ENCODE measurements at places on chromosomes 1 and 21.
A peak's percentile ranks its signal among the peaks of the same experiment; 100 is the strongest.

DNA sequence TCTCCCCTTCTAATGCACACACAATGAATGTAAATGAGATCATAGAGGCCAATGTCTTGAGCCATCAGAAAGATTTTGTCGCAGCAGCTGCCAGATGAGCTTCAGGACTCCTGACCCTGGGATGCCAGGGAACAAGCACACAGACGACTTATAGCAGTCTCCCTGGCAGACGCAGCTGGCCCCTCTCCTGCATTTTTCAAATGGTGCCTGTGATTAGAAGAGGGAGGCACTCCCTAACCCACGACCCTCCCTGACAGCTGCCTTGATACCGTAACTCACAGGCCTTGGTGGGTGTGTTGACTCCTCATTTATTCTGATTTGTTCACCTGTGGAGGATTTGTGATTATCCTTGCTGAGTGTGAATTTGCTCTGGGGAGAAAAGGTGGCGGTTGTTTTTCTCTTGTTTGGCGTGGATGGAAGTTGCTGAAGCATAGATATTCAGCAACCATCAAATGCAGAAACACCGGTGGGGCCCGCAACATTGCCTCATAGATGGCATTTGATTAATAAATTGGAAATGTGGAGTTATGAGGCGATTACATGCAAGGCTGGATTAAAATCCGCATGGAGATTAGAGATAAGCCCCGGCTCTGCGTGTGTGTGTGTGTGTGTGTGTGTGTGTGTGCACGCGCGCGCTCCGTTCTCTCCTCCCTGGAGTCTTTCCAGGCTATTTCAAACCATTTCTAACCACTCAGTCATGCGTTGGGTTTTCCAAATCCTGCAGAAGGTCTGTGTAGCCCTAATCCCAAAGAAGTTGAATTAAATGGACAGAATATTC lies 2.1 kb upstream of the RD3 start:
- DNase-seq: no peak

DNA sequence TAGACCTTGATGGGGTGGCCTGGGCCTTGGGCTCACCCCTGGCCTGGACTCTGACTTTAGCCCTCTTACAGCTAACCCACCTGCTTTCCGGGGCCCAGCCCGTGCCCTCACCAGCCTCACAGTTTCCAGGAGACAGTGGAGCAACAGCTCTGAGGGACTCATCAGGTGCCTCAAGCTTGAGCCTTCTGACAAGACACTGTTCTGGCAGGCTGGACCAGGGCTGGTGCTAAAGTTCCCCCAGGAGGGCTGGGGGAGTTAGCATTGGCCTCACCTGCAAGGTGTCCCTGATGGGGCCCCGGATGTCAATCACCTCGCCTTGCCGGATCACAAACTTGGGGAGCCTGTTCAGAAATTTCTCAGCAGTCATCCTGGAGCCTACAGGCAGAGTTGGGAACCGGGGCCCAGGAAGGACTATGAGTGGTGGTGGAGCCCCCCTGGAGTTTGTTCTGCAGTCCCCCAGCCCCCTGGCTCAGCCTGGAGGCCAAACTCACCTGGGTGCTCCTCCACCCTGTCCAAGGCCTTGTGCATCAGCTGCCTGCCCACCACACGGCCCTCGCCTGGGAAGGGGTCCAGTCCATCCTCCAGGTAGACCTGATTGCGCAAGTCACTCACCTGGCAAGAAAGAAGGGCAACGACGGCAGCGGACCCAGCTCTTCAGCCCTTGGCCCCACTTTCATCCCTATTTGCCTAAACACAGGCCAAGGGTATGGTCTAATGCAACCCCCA lies 4.1 kb downstream of the SH3BGRL3 start:
- DNase-seq: no peak

DNA sequence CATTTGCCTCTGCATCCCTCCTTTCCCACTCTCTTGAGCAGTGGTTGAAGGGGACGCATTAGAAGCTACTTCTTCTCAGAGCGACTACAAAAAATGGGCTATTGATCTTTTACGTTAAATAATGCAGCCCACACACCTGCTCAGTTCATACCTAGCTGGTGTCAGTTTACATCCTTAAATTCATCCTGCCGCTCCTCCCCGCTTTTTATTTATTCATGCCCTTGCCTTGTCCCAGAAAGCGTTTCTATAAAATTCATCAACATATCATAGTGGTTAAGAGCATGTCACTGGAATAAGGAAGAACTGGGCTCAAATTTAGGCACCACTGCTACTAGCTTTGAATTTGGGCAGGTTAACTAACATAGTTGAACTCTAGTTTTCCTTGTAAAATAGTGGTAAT lies 66.0 kb upstream of the TINAGL1 start:
- no peak for DNase-seq

DNA sequence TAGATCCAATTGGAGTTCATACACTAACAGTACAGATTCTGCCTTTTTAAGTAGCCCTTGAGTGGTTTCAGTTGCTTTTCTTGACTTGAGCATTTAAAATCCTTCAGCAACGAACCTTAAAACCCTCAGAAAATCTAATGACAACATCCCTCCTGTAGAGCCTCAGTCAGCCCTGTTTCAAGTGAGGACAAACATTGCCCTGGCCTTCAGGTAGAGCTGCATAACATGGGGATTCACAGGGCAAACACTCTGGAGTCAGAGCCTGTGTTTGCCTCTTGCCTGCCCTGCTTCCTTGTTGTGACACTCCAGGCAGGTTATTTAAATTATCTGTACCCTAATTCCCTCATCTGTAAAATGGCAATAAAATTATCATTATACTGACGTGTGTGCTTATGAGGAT lies 96.1 kb upstream of the KCNA3 start:
- DNase-seq: no peak

- DNase-seq: no peak
Observed at GRCh38 chr1:204278251-204278650, 64.5 kb upstream of the GOLT1A start.

- DNase-seq: no peak
Observed at GRCh38 chr1:101506541-101507164, 269.8 kb downstream of the S1PR1 start.

GRCh38 chr1:211637066-211637465 lies 38.4 kb downstream of the NEK2 start:
- DNase-seq: no peak

DNA sequence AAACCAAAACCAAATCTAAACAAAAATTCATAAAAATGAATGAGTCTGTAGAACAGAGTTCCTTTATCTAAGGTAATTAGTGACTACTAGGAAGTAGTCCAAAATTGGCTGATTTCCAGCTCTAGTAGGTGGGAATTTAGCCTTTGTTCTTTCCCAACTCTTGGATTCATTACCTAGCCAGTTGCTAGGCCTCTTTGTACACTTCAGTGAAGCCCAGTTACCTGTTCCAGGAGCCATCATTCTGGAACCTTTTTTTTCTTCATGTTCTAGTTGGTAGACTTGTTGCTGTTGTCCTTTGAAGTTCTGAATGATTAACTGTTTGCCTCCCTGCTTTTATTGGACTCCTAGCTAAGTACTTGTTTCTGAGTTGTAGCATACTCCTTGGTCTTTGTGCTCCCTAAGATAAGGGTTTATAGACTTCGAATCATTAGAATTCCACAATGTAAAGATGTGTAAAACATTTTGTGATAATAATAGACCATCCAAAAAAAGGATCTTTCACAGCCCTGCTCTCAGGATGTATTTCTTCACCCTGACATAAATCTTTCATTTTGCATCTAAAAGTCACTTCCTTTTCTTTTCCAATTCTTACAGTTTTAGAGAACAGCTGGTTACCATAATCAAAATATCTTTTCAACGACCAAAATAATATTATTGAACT lies 9.8 kb downstream of the PLA2G4A start:
- no peak for DNase-seq

DNA sequence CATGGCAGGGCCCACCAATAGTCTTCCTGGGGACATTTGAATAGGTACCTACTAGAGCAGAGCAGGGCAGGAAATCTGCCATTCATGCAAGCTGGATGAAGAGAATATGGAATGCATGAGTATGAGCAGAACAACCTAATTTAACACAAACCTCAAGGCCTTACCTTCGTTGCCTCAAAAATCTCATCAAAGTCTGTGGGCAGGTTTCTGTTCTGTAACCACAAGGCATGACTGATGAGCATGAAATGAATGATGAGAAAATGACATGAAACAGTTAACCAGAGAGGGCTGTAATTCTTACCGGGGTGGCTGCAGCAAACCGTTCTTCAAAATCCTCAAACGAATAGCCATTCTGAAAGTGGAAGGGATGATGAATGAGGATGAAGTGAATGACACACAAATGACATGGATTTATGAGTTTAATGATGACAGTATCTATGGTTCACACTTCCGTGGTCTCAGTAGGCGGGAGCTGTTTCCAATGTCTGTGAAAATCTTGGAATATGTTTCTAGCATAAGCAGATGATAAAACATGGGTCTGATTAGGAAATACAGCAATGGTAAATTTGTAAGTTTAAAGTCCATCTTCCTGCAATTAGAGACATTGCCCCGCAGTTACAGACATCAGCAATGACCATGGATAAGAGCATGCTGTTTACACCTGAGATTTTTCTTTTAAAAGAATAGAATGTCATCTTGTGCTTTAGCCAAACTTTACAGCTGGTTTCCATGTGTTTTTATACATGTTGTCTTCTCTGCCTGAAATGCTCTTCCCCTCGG lies 67.6 kb upstream of the C8B start:
- no peak for DNase-seq

DNA sequence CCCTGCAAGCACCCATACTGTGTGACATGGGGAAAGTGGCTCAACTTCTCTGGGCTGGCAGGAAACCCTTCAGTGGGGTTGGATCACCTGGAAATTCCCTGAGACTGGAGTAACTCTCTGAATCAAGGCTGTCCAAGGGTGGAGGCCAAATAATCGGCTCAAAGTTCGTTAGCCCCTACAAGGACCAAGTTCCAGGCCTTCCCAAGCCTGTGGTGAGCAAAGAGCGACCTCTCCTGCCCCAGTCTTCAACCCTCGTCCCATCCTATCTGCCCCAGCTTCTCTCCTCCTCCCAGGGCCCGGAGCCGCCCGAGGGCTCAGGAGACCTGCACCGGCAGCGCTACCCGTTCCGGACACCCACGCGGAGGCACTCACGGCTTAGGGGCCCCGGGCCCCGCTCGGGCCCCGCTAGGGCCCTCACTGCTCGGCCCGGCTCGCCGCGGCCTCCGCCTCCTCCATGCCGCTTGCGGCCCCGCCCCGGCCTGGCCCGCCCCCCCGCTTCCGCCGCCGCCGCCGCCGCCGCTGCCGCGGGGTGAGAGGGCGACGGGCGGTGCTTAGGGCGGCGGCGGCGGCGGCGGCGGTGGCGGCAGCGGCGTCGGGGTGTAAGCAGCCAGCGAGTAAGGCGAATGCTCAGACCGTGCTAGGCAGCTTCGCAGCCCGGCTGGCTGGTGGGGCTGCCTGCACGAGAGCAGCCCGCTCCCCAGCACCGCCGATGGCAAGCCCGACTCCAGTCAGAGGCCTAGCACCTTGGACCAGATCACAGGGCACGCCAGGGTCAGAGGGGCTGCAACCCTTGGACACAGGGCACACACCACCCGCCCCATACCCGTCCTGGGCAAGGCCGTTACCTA lies at the start of gene POMGNT1:
POMGNT1 (minus strand) TSS at position 471 of the 848 bp plus-strand sequence. CDS start 613 bp downstream, outside the sequence.
- DNase-seq: peak; percentile 58

DNA sequence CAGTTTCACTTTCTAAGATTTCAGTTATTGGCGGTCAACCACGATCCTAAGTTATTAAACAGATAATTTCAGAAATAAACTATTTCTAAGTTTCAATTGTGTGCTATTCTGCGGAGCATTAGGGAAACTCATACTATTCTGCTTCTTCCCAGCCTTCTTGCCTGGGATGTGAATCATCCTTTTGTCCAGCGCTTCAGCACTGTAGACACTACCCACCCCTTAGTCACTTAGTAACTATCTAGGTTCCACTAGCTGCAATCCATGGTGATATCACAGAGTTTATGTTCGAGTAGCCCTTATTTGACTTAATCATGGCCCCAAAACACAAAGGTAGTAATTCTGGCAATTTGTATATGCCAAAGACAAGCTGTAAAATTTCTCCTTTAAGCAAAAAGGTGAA lies 279.9 kb upstream of the ADAMTS5 start:
- no peak for DNase-seq

- no peak for DNase-seq
Observed at GRCh38 chr21:45517249-45518065, 24.8 kb downstream of the SLC19A1 start.

GRCh38 chr1:153970346-153970745 lies 2.6 kb downstream of the CREB3L4 start:
- DNase-seq: no peak

GRCh38 chr1:167882376-167882775 lies 31.6 kb downstream of the ADCY10 start:
- DNase-seq: no peak

- DNase-seq: no peak
Observed at GRCh38 chr21:26845759-26846035, 488 bp upstream of the ADAMTS1 start.

DNA sequence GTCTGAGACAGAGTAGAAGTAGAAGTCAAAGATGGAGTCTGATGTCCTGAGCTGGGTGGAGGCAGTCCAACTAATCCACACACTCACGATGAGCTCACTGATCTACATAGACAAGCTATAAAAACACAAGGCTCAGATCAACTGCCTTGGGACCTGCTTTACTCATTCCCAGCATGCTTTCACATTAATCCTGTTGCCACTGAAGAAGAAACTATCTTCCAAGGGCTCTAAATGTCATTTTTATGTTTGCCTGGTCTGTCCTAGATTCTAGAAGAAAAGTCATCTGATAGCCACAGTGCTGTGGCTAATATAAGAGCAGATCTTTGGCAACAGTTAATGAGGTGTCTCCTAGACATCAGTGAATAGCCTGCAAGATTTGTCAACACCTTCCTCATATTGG lies 522.7 kb downstream of the NUF2 start:
- DNase-seq: no peak

GRCh38 chr1:161935264-161935663 lies 88.4 kb downstream of the OLFML2B start:
- no peak for DNase-seq

- DNase-seq: no peak
Observed at GRCh38 chr21:32921632-32922230, 104.0 kb upstream of the OLIG2 start.

- no peak for DNase-seq
Observed at GRCh38 chr21:44258056-44258725, 3.5 kb downstream of the DNMT3L start.

DNA sequence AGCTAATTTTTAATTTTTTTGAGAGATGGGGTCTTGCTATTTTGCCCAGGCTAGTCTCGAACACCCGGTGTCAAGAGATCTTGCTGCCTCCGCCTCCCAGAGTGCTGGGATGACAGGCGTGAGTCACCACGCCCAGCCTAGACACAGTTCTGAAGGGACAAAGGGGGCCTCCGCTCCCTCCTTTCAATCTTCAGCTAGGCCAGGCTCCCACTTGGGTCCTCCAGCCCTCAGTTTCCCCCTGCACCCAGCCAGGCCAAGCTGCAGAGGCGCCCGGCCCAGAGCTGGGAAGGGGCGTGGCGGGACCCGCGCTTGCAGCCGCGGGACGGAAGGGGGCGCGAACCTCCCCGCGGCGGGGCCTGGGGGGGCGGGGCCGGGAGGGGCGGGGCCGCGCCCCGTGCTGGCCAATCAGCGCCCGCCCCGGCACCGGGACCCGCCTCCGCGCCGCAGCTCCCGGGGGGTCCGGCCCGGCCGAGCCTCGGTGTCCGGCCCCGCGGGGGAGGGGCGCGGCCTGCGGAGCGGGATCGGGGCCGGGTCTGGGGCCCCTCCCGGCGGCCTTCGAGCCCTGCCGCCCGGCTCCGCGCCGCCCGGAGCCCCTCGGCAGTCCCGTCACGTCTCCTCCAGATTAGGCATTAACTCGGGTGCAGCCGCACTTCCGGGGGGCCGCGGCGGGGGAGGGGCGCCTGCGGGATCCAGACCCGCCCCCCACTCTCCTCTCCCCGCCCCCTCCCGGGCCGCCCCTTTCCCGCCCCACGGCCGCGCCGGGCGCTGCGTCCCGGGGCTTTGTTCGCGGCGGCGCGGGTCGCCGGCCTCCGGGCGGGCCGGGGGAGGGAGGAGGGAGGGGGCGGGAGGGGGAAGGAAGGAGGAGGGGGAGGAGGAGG lies 559 bp upstream of the AGRN start:
- DNase-seq: peak; percentile 77

GRCh38 chr1:241838897-241839296 lies 9.1 kb upstream of the EXO1 start:
- DNase-seq: no peak
